ENCODE measurements at places on chromosomes 5 and 9. TPM values are rescaled to one million over a fixed set of nuclear protein-coding genes. Genes with fewer than 3 reads are reported as not detected.

The FAM221B gene
- not detected for total RNA-seq

The FOXD4L3 gene
- not detected for total RNA-seq

The TSSK1B gene
- total RNA-seq: not detected

DNA sequence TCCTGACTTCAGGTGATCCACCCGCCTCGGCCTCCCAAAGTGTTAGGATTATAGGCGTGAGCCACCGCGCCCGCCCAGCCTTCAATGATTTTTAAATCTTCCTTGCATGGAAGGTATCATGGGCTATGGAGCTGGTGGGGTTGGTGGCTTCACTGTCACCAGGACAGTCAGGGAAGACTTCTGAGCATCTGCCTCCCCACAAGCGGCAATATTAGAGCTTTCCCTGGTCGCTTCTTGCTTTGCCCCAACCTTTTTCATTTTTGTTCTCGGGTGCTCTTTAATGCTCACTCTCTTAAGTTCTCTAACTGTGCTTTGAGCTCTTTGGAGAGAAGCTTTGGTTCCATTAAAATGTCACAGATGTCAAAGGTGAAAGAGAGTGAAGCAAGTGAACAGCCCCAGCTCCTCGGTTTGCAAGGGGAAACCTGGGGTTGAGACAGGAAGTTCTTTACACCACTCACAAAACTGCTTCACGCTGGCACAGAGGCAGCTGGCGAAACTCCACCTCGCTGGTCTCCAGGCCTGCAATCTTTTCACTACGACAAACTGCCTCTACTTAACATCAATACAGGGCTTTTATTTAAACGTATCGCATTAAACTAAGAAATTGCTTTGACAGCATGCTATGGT is 142.5 kb upstream of the RETREG1 start:
- H3K36me3 ChIP-seq: peaks cover 81% of the 10 kb centered on the region
- no peak for DNase-seq
- H3K27ac ChIP-seq: no peak overlapping the region

DNA sequence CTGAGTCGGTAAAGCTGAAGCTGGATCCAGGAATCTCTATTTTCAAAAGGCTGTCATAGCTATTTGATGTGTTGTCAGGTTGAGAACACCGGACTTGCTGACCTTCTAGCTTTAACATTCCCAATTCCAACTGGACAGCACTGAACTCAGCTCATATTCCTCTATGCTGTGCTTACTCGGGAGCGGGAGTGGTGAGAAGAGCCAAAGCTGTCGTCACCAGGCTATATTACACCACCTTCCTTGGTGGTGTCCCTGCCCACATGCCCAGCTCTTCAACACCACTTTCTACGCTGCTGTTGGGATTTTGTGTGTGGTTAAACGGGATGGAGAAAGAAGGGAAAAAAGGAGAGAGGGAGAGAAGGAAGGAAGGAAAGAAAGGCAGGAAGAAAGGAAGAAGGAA is 653.6 kb downstream of the RAB3C start:
- H3K36me3 ChIP-seq: no peaks in the 10 kb centered on the region
- no peak overlapping the region for H3K4me3 ChIP-seq
- H3K27ac ChIP-seq: no peak overlapping the region
- H3K27me3 ChIP-seq: no peaks in the 10 kb centered on the region
- H3K4me1 ChIP-seq: no peaks in the 10 kb centered on the region

GRCh38 chr9:97848480-97849237 is 4.4 kb upstream of the FOXE1 start:
- peaks cover 10% of the 10 kb centered on the region for H3K4me1 ChIP-seq
- H3K4me3 ChIP-seq: peak overlapping the region; percentile 25
- no peak overlapping the region for H3K27ac ChIP-seq
- peaks cover 90% of the 10 kb centered on the region for H3K27me3 ChIP-seq

DNA sequence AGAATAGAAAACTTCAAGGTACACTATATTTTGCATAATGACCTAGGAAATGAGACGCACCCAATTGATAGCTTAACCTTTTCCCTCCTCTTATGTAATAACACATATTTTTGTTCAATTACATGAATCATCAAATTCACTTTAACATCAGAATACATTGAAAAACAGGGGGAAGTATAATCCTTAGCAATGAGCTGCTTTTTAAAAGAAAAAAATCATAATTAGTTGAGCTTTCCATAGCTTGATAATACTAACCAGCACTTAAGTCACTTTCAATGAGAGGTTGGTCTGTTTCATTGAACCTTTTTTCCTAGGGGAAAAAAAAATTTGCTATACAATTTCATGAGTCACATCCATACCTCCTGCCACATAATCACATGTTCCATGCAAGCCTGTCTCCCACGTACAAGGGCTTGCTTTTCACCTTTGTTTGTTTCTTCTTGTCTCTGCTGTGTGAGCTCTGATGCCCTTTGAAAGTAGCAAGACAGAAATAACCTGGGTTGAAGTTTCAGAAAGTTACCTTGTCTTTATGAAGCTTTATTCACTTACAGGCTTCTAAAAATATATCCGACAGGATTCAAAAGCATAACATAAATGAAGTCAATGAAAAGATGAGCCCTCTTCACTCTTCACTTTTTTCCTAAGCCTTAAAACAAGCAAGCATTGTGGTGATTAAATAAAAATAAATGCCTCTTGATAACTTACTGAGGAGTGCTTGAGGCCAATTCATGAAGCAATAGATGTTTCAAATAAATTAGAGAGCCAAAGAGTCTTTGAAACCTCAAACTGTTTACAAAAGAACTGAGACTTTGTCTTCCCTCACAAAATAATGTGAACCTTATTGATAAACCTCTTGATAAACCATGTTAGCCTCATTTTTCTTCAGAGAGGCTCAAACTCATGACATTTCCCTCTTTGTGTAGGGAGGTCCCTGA is 108.5 kb downstream of the FEM1C start:
- peaks cover 6% of the 10 kb centered on the region for H3K4me1 ChIP-seq
- H3K27me3 ChIP-seq: no peaks in the 10 kb centered on the region
- H3K4me3 ChIP-seq: no peak overlapping the region

The SYK gene
- total RNA-seq: 63.8 TPM

- no peaks in the 10 kb centered on the region for H3K27me3 ChIP-seq
- peak overlapping the region; percentile 85 for H3K27ac ChIP-seq
- peak; percentile 61 for DNase-seq
- no peaks in the 10 kb centered on the region for H3K36me3 ChIP-seq
- H3K4me3 ChIP-seq: peak overlapping the region; percentile 54
Observed at GRCh38 chr9:92965759-92966517, 18.6 kb downstream of the FGD3 start.

DNA sequence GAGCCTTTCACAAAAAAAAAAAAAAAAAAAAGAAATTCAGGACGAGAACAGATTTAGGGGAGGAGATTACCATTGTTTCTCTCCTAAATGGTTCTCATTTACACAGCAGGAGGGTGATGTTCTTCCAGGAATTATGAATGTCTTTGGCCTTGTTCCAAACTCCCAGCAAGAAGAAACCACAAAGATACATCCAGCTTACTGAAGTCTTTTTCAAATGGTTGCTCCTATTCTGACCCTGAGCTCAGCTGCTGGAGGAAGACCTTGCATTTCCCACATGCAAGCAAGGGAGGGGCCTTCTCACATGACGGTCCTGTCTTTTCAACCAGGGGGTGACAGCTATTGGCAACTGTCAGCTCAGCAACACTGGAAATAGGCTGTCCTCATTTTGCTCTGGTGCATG is 203.0 kb upstream of the VLDLR start:
- DNase-seq: no peak
- H3K4me1 ChIP-seq: no peaks in the 10 kb centered on the region
- no peaks in the 10 kb centered on the region for H3K27me3 ChIP-seq
- no peak overlapping the region for H3K4me3 ChIP-seq

- no peaks in the 10 kb centered on the region for H3K27me3 ChIP-seq
- peak overlapping the region; percentile 93 for H3K27ac ChIP-seq
- no peaks in the 10 kb centered on the region for H3K36me3 ChIP-seq
- H3K4me3 ChIP-seq: peak overlapping the region; percentile 70
- no peak for DNase-seq
Observed at GRCh38 chr5:77086368-77086688, 757 bp downstream of the ZBED3 start.

DNA sequence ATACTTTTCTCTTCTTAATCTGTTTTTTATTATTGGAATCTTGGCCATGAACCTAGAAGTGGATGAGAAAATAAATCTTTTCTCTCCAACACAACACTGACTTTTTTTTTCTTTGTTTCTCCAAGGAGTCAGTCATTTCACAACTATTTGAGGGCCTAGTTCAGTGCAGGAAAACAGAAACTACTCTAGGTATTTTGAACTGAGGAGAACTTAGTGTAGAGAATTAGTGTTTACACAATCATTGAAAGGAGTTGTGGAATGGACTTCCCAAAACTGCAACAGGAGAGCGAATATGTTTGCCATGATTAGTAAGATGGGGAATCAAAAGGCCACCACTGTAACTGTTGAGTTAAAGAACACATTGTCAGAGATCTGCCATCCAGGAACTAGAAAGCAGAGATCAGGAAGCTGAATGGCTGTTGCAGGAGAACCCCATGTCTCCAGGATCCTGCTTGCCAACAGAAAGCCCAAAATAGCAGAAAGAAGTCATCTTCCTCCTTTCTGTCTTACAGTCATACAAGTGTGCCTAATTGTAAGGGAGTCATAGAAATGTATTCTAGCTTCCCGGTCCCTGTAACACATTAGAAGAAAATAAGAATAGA is 20.3 kb upstream of the PCDH1 start:
- H3K4me1 ChIP-seq: peaks cover 4% of the 10 kb centered on the region
- H3K27ac ChIP-seq: no peak overlapping the region
- H3K4me3 ChIP-seq: no peak overlapping the region

The MYMK gene
- total RNA-seq: not detected

DNA sequence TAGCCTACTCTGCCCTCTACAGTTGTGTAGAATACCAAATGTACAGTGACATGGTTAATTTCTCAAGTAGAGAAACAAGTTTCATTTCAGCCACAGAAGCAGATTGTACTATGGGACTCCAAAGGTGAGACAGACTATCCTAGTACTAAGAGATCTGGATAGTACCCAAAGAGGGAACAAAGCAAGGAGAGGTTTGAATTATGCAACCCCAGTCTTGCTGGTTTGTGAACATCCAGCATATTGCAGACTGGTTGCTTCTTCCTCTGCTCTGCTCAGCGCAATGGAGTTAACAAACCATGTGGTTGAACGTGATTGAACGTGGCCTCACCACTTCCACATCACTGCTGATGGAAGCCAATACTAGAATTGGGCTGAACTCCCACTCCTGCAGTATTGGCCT is 43.3 kb upstream of the ALDOB start:
- H3K4me3 ChIP-seq: no peak overlapping the region
- no peaks in the 10 kb centered on the region for H3K36me3 ChIP-seq
- no peak overlapping the region for H3K27ac ChIP-seq

DNA sequence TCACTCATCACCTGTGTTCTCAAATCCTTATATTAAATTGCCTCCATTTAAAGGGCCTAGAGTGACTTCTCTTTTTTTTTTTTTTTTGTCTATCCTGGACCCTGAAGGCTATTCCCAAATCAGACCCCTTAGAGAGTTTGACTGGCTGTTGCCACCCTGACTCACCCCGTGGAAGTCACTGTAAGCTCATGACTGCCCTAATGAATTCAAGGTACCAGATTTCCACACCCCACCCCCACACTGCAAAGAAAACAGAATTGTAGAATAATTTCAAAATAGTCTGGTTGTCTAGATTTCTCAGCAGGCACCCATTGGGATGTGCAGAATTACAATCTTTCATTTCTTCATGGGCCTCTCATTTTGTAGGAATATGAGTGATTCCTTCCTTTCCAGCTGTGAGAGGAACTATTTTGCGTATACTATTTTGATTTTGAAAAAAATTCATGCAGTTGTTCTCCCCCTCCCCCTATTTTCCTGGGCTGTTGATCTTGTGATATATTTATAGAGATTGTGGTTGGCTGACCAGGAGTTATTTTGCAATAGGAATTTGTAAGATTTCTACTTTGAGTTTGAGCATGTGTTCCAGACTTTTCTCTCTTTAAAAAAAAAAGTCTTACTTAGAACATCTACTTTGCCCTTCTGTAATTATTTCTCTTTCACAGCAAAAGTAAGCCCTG is 79.1 kb downstream of the ZNF618 start:
- no peak for DNase-seq
- peaks cover 16% of the 10 kb centered on the region for H3K4me1 ChIP-seq
- H3K27me3 ChIP-seq: no peaks in the 10 kb centered on the region
- H3K4me3 ChIP-seq: no peak overlapping the region

Data from upper lobe of right lung (tissue), 1 donor.